ENCODE measurements at places on chromosomes 2 and 18. TPM values are rescaled to one million over a fixed set of nuclear protein-coding genes. Genes with fewer than 3 reads are reported as not detected.

DNA sequence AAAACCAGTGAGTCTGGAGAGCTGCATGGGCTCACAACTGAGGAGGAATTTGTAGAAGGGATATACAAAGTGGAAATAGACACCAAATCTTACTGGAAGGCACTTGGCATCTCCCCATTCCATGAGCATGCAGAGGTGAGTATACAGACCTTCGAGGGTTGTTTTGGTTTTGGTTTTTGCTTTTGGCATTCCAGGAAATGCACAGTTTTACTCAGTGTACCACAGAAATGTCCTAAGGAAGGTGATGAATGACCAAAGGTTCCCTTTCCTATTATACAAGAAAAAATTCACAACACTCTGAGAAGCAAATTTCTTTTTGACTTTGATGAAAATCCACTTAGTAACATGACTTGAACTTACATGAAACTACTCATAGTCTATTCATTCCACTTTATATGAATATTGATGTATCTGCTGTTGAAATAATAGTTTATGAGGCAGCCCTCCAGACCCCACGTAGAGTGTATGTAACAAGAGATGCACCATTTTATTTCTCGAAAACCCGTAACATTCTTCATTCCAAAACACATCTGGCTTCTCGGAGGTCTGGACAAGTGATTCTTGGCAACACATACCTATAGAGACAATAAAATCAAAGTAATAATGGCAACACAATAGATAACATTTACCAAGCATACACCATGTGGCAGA, 3.6 kb downstream of the TTR start:
- DNase-seq = no peak

- no peak for DNase-seq
Measured at GRCh38 chr2:37588316-37588777, 83.1 kb downstream of the CDC42EP3 start.

GRCh38 chr2:240310201-240310600, 125.3 kb upstream of the GPC1 start:
- no peak for DNase-seq

GRCh38 chr2:203688798-203689197, 17.6 kb upstream of the CD28 start:
- no peak for DNase-seq

IGFBP5 gene
- 12.5 TPM for total RNA-seq

POMC gene
- total RNA-seq = 4.4 TPM

GRCh38 chr2:42345986-42346385, 15.0 kb downstream of the COX7A2L start:
- no peak for DNase-seq

DNA sequence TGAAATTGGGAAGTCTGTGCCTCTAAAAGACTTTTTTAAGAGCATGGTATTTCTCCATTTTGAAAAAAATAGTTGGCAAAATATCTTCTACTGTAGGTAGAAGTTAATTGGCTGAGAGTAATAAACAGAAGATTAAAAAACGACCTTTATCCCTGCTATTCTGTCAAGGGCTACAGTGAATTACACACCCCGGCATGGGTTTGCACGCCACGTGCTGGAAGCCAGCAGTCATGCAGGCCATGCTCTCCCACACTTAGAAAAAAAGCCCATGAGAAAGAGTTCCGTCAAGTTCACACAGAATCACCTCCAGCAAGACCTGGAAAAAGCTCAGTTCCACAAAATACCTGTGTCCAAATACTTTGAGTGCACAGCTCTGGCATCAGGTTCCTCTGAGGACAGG, 26.8 kb downstream of the FAM110C start:
- DNase-seq = no peak

DNA sequence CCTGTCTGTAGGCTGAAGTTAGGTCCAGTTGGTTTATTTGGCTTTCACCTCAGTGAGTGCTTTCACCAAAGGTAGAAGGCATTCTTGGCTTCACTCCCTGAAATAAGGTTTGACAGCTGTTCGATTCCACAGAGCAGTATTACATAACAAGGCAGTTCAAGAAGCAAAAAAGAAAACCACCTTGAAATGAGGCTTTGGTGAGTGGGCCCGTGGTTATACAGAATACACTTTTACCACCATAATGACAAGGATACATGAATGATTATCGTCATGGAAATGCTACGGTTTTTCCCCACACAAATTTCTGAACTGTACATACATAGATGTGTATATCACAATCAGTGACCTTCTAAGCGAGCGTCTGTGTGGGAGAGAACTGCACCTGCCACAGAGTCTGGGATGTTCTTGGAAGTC, 80.0 kb upstream of the CHRNA1 start:
- DNase-seq = no peak

ZNF519 gene
- total RNA-seq = 32.1 TPM

All from WTC11 (cell line).